HS-5 (cell line): ENCODE measurements at places on chromosomes 2 and 18.

DNA sequence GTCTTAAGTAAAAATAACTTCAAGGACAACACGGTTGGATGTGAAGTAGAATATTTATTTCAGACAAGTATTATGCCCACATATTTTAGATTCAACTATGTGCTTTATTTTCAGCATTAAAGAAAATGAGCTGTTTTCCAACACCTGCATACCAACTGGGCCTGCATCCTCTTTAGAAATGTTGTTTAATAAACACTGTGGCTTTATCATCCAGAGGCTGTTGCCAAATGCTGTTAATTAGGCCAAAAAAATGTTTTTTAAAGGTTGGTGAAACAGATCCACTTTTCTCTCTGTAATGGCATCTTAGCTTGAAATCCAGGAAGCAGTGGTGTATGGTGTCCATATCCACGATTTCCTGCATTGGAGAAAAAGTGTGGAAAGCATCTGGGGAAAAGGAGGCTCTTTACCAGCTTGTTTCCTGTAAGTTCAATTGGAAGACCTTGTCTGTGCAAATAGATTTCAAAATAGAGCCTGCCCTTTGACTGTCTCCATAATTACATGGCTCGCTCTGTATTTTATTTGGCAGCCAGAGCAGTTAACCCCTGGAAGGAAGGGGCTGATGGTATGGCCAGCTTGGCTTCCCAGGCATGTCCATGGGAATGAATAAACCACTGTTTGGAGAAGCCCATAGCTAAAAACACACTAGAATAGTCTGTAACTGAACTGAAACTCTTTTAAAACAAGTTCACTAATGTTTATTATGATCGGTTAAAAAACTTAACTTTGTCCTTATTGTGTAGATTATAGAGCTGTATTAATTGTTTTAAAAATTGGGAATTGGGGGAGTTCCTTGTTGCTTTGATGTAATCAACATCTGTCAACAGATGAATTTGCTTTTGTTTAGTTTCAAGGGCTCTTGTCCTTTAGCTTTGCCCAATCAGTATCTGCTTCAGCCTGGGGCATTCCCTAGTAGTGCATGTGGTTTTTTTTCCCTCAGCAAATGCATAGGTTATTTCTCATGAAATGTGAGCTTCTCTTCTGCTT, 33.0 kb upstream of the DLX1 start:
- DNase-seq: no peak

DNA sequence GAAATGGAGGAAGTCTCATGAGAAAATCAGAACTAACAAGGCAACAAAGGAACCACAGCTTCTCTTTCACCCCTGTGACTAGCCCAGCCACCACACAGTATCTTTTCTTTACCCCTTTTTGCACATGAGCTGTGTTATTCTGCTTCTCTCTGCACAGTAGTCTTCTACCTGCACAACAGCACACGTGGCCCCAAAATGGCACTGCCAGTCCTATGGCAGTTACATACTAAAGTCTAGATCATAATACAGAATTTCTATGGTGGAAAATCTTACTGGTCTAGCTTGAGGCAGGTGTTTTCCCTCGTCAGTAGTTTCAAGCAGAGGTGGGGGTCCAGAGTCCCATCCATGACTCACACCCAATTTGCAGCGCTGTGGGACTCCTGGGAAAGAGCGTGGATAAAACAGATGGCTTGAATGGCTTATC, 177.7 kb downstream of the DIS3L2 start:
- DNase-seq: no peak

- DNase-seq: peak; percentile 28
Observed at GRCh38 chr2:72579591-72580180, 246.1 kb downstream of the EXOC6B start.

DNA sequence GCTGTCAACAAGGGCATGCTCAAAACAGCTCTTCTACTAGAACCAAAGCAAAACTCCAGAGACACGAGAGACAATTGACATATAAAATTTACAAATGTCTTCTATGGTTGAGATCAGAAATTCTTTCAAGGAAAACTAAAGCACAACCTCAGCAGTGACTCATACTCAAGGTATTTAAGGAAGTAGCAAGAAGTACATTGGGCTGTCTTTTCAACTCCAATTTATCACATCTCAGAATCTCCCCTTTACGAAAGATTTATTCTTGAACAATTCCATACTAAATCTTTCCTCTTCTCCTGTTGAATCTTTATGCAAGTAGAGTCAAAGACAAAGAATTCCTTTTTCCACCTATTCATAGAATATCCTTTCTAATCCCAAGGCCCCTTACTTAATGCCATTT, 324.0 kb downstream of the IRS1 start:
- peak; percentile 58 for DNase-seq
